ENCODE measurements at places on chromosomes 6 and 20.

DNA sequence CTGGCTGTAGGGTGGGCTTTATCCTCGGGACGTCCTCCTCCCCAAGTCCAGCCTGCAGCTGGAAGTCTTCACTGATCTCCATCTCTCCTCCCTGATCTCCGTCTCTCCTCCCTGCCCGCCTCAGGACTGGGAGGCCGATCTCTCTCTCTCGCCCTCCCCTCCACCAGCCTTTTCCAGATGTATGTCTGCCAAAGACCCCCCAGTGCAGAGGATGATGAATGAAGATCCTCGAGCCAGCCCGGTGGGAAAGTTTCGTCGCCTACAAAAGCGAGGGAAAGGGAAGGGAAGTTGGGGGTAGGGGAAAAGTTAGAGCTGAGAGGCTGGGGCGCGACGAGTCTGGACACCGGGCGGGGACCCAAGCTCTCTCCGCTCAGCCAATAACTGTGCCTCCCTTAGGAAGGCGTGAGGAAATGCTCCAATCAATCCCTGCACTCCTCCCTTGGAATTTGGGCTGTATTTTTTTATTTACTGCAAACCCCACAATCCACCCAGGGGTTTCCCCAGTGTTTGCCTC lies 595 bp upstream of the SRF start:
- no peak for DNase-seq

DNA sequence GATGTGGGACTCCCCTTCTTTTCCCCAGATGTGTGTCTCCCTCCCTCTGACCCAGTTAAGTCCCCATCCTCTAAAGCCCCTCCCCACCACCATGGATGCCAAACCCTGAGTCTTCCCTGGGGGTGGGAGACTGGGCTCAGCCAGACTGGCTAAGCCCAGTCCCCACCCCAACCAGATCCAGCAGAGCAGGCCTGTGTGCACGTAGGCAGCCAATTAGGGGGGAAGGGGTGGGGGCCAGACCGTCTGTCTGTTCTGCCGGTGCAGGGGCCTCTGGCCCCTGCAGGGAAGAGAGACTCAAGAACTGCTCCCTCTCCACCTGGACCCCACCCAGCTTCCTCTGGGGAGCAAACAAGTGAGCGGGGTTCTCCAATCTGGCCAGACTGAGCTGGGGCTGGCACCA lies 605 bp downstream of the COX4I2 start:
- peak; percentile 54 for DNase-seq

GRCh38 chr6:2708456-2708855 lies 42.3 kb downstream of the MYLK4 start:
- DNase-seq: no peak

GRCh38 chr20:56605261-56605996 lies 23.7 kb upstream of the TFAP2C start:
- DNase-seq: no peak

DNA sequence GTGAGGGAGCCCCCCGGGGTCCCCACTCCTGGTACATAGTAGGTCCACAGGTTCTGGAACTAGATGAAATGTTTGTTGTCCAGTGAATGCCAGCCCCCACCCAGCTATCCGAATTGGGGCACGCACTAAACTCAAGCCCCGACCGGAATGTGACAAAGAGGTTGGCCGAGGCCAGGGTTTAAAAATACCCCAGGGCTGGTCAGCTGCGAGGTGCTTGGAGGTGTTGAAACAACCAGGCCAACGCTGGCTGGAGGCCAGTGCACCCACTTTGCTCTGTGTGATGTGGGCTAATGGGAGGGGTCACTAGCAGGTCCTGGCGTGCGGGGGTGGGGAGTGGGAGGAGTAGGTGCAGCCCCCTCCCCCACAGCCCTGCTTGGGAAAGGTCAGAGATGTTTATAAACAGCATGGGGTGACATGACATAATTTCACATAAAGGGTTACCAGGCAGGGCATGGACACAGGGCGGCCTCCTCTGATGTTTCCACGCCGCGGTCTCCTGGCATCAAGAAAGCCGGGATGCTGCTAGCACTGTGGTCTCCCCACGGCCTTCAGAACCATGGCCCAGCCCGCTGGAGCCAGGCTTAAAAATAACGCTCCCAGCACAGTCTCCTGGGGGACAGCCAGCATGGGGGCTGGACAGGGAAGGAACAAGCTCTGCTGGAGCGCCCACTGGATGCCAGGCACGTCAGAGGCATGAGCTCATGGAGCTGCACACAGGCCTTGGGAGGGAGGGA lies 111.2 kb upstream of the PTPN1 start:
- peak; percentile 69 for DNase-seq

DNA sequence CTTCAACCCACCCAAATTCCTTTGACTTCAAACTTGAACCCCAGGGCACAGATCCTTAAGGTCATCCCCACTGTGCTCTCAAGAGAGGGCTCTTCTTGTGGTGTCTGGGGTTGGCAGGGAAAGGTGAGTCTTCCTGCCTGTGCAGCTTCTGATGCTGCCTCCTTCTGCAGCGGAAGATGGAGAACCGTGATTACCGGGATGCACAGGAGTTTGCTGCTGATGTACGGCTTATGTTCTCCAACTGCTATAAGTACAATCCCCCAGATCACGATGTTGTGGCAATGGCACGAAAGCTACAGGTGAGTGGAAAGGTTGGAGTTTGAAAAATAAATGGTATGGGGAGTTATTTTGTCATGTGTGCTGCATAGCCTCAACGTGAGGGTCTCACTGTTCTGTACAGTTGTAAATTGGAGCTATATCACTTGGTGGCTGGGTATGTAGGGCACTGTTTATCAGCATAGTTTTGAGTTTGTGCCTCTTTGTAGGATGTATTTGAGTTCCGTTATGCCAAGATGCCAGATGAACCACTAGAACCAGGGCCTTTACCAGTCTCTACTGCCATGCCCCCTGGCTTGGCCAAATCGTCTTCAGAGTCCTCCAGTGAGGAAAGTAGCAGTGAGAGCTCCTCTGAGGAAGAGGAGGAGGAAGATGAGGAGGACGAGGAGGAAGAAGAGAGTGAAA lies 9.0 kb downstream of the BRD2 start:
- no peak for DNase-seq

GRCh38 chr6:31493875-31494694 lies 3.9 kb upstream of the MICB start:
- DNase-seq: peak; percentile 34

- DNase-seq: peak; percentile 57
Measured at GRCh38 chr6:142702501-142703460, 242.2 kb downstream of the HIVEP2 start.

GRCh38 chr6:145318952-145319351 lies 416.4 kb downstream of the EPM2A start:
- no peak for DNase-seq

DNA sequence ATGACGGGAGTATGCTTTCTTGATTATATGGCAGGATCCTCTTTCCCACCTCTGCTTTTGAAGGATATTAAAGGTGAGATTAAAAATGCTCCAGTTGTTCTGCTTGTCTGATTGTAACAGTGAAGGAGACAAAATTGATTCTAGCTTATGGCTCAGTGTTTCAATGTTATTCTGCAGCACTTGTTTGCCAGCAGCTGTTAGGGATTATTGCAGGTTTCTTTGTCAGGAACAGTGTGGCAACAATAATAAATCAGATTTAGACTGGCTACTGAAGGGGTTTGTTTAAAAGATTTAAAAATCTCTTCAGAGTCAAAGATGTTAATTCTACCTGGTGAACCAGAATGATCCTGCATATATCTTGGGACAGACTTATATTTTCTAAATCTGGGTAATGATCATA lies 126.9 kb downstream of the LAMA2 start:
- no peak for DNase-seq

DNA sequence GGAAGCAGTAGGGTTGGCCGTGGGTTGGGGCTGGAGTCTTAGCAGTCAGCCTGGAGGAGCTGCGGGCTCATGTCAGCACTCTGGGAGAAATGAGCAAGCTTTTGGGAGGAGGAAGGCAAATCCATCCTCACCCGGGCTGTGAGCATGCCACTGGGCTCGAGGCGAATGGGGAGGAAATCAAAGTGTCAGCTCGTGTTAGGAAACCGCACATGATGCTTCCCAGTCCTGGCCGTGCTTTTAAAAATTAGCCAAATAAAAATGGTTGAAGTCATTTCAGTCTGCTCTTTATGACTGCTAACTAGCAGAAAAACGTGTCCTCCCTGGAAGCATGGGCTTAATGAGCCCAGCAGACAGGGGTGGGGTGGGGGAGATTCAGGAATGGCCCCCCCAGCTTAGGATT lies 98.1 kb downstream of the NFATC2 start:
- peak; percentile 89 for DNase-seq

- DNase-seq: no peak
Measured at GRCh38 chr6:46056906-46057529, 41.4 kb upstream of the CLIC5 start.

GRCh38 chr20:53174454-53174853 lies 202.3 kb downstream of the TSHZ2 start:
- no peak for DNase-seq

DNA sequence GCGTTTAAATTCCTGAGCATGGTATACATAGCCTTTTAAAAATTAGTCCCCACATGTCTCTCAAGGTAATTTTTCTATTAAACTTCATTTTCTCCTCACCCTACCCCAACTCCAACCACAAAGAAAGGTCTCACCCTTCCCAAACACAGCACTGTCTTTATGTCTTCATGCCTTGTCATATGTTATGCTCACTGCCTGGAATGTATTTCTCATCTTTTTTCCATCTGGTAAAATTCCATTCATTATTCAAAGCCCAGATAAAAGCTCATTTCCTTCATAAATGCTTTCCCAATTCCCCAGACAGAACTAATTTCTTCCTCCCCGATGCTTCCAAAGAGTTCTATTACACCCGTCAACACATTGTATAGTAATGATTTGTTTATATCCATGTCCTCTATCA lies 302.0 kb downstream of the ALDH8A1 start:
- no peak for DNase-seq

DNA sequence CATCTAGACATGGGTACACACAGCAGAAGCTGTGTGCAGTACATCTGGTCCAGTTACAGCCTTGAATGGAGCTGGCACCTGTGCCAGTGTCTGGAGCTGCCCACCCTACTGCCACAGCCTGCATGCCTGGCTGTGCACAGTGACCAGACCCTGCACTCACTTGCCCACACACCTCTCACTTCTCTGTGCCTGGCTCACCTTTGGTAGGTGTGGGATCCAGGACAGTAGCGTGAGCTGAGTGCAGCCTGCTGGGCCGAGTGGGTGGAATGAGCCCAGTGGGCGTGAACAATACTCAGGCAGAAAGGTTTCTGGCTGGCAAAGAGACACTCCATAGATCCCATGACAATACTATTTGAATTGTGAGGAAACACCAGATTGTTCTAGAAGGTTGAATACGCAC lies 839.5 kb upstream of the FLRT3 start:
- no peak for DNase-seq

Measured in umbilical cord (tissue), 2 donors.